ENCODE measurements at places on chromosomes 2 and 18.

DNA sequence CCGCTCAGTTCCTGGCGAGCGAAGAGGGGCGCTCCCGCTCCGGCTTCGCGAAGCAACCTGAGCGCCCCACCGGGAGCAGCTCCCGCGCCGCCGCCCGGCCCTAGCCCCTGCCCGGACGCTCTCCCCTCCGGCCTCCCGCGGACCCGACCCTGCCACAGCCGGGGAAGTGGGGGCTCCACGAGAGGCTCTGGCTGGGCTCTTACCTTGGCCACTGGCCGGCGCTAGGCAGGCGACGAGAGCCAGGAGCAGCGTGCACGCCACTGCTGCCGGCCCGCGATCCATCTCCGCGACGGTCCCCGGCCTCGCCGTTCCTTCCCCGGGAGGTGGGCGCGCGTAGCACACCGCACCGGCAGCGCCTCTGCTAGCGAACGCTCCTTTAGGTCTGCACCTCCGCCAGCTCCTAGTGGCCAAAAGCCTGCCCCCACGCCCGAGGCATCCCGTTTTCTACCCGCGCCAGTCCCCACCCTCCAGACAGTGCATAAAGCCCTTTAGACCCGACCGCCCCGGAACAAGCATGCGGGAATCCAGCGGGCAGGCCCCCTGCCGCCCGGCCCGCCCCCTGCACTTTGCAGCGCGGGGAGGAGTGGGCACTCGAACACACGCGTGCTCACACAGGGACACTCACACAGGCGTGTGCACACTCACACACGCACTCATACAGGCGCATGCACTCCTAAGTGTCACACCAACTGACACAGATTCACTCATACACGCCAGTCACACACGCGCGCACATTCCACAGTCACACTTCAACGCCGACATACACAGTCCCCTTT is at the start of gene LRP2:
Gene LRP2 (minus strand): TSS at position 417 of the 776 bp plus-strand sequence. CDS start 135 bp downstream, at position 282.
- DNase-seq: no peak

- no peak for DNase-seq
These were observed 36.9 kb downstream of the SNED1 start for GRCh38 chr2:241035142-241035817.

- DNase-seq: no peak
These were observed 86.6 kb downstream of the COL6A3 start for GRCh38 chr2:237327175-237327950.

- DNase-seq: no peak
These were observed 2.6 kb downstream of the ST3GAL5 start for GRCh38 chr2:85886141-85886540.

- DNase-seq: peak; percentile 28
These were observed 4.7 kb downstream of the CAPG start for GRCh38 chr2:85405201-85406059.

GRCh38 chr2:119259296-119259860 is 35.7 kb downstream of the STEAP3 start:
- peak; percentile 20 for DNase-seq

- peak; percentile 44 for DNase-seq
These were observed 44.8 kb downstream of the SETBP1 start for GRCh38 chr18:44725300-44726058.

DNA sequence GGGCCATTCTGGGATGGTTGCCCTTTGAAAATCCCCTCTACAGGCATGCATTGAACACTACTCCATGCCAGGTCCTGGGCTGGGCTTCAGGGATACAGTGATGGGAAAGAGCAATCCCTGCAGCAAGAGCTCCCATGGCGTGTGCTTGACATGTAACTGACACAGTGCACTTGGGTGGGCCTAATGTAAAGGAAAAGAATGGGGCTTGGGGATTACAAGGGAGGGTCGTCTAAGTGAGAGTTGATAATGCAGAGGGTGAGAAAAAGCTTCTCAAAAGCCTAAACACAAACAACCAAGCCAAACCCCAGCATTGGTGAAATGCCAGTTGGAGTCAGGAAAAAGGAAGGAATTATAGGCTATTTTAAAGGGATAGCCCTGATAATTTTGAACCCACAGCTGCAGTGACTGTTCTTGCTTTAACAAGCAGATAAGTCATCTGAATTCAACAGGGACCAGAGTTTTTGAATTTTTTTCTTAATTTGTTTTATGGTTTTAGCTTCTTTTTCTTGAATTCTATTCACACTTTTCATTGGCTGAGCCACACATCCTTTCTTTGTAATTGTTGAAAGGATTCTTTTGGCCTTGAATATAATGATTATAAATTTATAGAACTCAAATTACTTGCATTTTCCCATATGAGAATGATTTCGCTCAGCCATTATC is 308.7 kb downstream of the LPIN1 start:
- no peak for DNase-seq

GRCh38 chr2:192854706-192855105 is 660.0 kb upstream of the TMEFF2 start:
- DNase-seq: no peak

DNA sequence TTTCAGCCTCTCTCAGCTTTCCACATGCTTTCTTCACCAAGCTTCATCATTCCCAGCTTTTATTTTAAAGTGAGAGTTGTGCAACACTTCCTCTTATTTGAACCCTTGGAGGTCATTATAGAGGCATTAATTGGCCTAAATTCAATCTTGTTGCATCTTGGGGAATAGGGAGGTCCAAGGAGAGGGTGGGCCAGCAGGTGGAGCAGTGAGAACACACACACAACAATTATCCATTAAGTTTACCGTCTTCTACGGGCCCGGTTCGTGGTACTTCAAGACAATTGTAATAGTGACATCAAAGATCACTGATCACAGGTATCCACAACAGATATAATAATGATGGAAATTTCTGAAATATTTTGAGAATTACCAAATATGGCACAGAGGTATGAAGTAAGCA is 457.2 kb upstream of the SMIM21 start:
- DNase-seq: no peak

GRCh38 chr2:201235860-201236811 is 24.2 kb upstream of the CASP8 start:
- DNase-seq: peak; percentile 84

GRCh38 chr2:173099804-173100203 is 24.2 kb downstream of the MAP3K20 start:
- DNase-seq: no peak

GRCh38 chr2:154097833-154098398 is 226.2 kb downstream of the GALNT13 start:
- DNase-seq: no peak

DNA sequence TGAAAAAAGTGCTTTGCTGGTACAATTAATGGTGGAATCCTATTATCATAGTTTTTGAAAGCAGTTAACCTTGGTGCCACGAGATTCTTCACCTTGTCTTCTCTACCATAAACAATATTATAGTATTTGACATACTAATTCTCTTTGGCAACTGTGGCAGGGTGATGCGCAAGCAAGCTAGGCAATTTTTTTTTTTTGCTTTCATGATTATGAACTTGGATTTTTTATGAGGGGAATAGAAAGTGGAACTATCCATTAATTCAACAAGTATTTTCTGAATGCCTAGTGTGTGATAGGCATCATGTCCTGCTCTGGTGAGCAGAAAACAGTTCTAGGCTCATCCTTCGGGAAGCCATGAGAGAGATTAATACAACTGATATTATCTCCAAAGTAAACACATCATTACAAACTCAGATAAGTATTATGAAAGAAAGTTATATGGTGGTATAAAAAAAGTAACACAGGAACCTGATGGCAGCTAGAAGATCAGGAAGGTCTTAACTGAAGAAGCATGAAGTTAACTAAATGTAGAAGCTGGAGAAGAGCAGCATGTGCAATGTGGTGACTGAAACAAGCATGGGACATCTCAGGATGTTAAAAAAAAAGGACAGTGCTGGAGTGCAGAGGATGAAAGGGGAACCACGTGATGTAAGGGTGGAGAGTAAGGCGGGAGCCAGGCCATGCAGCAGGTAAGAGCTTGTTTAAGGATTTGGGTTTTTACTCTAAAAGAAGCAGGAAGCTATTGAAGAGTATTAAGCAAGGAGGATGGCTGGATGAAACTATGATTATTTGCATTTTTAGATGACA is 113.7 kb downstream of the ZEB2 start:
- DNase-seq: no peak

- DNase-seq: no peak
These were observed 212.6 kb downstream of the ACKR3 start for GRCh38 chr2:236781933-236782816.

GRCh38 chr2:9638532-9638931 is 7.7 kb upstream of the YWHAQ start:
- peak; percentile 88 for DNase-seq

DNA sequence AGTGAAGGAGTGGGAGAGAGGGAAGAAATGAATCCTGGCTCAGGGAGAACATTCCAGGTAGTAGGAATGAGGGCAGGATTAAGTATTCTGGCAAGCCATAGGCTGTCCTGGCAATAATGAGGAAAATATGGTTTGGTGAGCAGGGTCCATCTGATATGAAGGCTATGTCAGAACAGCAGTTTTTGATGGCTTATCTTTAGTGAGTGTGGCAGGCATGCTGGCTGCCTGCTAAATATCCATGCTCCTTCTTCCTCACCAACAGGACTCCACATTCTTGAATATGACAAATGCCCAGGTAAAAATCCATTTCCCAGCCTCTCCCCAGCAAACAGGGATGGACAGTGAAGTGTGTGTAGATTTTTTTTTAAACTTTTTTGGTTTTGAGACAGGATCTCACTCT is 13.2 kb upstream of the CTIF start:
- DNase-seq: no peak

DNA sequence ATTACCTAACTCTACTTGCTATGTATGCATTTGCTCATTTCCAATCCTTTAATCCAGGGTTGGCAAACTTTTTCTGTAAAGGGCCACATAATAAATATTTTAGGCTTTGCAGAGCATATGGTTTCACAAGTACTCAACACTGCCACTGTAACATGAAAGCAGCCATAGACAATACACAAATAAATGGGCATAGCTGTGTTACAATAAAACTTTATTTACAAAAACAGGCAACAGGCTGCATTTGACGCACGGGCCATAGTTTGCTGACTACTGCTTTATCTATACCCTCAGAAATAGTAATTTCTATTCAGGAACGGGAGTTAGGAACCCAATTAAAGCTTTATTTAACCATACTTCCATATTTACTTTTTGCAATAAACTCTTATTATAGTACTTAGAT is 138.7 kb downstream of the DHRS9 start:
- DNase-seq: no peak

- DNase-seq: no peak
These were observed 32.1 kb downstream of the RHOB start for GRCh38 chr2:20478961-20479360.

DNA sequence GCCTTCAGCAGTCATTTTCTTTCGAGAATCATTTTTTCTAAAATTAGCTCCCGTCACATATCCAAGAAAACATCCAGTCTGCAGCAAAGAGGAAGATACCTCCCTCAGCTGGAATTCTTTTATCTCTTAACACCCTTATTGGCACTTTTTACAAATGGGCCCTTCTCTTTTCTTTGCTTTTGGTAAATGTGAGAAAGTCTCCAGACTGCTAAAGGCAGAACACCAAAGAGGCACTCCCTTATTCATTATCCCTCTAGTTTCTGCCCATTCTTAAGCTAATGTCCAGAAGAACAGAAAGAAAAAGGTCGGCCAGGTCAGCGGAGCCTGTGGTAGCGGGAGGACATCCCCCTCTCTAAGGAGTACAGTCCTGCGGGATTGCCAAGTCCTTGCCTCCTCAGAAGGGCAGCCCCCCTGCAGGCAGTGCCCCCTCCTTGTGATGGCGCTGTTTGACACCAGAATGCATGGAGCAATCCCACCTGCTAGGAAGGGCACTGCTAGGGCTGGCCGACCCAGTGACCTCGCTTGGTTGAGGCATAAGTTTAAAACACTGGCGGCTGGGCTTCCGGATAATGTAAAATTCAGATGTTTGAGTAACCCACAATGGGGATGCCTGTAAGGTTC is 34.0 kb downstream of the ST6GAL2 start:
- DNase-seq: no peak

DNA sequence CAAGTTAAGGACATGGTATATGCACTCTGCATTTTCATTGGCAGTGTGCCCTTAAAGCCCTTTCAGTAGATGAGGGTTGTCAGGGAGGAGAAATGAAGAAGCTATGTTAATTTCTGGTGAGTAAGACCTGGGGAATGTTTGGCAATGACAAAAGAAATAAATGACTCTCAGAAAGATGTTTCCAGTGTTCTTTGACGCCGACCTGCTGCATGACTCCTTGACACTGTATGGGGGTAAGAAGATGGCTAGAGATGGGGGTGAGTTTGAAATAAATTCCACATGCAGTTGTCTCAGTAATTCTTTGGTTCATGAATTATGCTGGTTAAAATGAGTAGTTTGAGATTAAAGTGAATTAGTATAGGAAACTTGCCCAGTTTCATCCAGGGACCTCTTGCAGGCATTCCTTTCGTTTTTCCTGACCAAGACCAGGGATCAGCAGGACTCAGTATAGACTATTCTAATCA is 5.9 kb downstream of the CCDC121 start:
- DNase-seq: peak; percentile 97

GRCh38 chr18:50199346-50199855 is 4.5 kb upstream of the MYO5B start:
- DNase-seq: no peak

GRCh38 chr2:7430869-7431641 is 513.8 kb downstream of the RNF144A start:
- no peak for DNase-seq

GRCh38 chr2:129877289-129877741 is 102.2 kb upstream of the RAB6C start:
- peak; percentile 92 for DNase-seq
